ENCODE measurements at places on chromosomes 3 and 15. TPM values are rescaled to one million over a fixed set of nuclear protein-coding genes. Genes with fewer than 3 reads are reported as not detected.

SLC35G2 gene
- 8.2 TPM for total RNA-seq

SCN5A gene
- total RNA-seq, result 115 TPM

KLHL40 gene
- total RNA-seq, result 0.86 TPM

CHMP2B gene
- 41.8 TPM for total RNA-seq

CLDN11 gene
- 9.4 TPM for total RNA-seq

Data from left cardiac atrium (tissue), 4 donors.